ENCODE measurements at places on chromosomes 13 and 19.

GRCh38 chr19:19866611-19867248 is 1.0 kb downstream of the ZNF253 start:
- peak; percentile 9 for DNase-seq

- DNase-seq = no peak
Observed at GRCh38 chr13:20131057-20131832, 29.6 kb downstream of the GJA3 start.

DNA sequence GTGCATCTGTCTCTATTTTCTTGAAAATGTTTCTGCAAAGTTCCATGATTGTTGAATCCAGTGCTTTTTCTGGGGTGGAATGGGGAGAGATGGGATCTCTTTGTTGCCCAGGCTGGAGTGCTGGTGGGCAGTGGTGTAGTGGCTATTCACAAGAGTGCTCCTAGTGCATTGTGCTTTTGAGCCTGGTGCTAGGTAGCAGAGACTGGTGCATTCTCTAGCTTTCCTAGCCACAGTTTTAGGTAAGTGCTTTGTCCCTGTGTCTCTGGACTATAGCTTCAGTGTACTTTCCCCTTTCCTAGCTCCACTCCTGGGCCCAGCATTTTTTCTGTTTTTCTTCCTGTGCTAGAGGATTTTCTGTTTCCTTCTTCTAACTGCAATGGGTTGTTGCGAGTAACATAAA is 825.6 kb downstream of the SLITRK6 start:
- DNase-seq = no peak

- no peak for DNase-seq
Observed at GRCh38 chr19:5873617-5874199, 3.4 kb upstream of the FUT5 start.

GRCh38 chr13:67740871-67741535 is 510.9 kb upstream of the PCDH9 start:
- DNase-seq = no peak

DNA sequence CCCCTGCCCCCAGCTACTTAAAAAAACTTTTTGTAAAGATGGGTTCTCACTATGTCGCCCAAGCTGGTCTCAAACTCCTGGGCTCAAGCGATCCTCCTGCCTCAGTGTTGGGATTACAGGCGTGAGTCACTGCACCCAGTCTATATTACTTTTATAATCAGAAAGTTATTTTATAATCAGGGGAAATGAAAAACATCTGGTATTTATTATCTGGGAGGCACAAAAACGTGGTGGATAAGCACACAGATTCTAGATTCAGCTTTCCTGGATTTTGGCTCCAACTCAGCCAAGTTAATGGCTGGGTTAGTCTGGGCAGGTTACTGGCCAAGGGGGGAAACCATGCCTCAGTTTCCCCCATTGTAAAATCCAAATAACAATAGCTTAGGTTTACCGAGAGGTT is 24.7 kb downstream of the KEAP1 start:
- peak; percentile 5 for DNase-seq

DNA sequence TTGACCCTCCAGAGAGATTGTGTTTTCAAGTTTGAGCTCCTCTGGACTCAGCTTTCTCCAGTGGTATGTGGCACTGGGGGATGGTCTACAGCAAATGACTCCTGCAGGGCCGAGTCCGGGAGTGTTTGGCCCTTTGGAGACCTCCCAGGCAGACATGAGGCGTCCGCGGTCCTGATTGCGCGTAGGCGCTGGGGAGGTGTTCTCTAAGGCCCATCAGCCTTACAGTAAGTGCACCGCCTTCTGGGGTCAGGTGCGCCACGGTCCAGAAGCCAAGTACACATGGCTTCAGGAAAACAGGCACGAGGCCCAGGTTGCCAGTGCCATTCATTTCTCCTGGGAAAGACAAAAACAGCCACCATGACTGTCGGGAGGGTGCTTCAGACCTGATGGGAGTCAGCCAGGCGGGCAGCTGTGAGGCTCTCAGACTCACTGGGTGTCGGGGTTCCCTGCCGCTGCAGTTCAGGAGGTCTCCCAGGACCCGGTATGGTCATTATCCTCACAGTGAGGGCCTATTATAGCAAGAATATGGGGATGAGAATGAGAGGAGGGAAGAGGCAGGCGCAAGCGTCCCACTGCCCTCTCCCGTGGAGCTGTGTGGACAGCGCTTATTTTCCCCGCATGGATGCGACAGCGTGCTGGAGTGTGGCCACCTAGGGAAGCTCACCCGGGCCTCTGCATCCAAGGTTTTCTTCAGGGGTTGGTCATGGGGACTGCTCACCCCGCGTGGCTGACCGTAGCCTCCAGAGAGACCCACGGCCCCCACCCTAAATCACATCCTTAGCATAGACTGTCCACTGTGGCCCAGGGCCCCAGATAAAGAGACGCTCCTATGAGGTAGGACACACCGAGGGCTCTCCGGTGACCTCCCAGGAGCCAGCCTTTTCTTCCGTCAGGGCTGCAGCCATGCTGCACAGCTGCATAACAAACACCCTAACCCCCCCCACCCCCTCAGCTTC is 21.8 kb downstream of the CCDC8 start:
- DNase-seq = no peak

DNA sequence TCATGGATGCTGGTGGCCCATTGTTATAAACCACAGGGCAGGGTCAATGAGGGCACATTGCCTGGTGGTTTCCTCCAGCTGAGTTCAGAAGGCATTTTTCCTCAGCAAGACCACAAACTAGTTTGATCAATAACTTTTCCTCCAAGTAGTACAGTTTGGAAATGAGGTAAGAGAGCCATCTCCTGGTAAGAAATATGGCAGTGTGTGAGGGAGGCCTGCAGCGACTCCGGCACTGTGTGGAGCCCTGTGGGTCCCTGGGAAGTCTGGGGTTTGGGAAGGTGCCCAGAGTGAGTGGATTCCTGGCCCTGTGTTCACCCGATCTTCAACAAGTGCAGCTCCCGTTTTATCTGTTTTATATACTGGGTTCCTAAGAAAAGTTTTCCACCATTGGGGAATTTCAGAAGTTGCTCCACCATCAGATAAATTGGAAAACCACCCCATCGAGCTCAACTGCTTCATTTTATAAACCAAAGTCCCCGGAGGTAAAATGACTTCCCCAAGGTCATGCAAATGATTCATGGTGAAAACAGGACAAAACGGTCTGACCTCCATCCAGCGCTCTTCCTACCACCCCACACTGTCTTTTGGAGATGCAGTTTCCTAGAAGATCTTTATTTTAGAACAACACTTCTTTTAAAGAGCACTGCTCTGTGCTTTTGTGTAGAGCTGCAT is 148.4 kb downstream of the KATNAL1 start:
- DNase-seq = peak; percentile 79

DNA sequence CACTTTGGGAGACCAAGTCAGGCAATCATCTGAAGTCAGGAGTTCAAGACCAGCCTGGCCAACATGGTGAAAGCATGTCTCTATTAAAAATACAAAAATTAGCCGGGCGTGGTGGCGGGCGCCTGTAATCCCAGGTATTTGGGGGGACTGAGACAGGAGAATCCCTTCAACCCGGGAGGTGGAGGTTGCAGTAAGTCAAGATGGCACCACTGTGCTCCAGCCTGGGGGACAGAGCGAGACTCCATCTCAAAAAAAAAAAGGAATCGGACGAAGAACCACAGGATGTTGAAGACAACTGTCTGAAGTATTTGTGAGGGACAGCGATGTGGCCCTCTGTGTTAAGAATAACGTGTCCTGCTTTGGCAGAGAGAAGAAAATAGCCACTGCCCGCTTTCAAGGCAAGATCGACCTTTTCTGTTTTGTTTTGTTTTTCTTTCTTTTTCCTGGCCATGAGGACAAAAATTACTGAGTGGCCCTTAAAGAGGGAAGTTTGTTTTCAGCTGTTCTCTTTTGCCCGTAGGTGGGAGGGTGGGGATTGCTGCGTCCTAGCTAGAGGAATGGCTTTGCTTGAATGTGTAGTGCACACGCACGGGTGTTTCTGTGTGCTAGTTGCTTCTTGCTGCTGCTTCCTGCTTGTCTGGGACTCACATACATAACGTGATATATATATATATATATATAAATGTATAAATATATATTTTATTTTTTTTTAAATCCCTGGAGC is 6.2 kb upstream of the PRKCG start:
- DNase-seq = no peak

GRCh38 chr13:67806796-67807195 is 576.7 kb upstream of the PCDH9 start:
- DNase-seq = no peak

GRCh38 chr13:99217461-99218110 is 16.9 kb downstream of the UBAC2 start:
- no peak for DNase-seq

DNA sequence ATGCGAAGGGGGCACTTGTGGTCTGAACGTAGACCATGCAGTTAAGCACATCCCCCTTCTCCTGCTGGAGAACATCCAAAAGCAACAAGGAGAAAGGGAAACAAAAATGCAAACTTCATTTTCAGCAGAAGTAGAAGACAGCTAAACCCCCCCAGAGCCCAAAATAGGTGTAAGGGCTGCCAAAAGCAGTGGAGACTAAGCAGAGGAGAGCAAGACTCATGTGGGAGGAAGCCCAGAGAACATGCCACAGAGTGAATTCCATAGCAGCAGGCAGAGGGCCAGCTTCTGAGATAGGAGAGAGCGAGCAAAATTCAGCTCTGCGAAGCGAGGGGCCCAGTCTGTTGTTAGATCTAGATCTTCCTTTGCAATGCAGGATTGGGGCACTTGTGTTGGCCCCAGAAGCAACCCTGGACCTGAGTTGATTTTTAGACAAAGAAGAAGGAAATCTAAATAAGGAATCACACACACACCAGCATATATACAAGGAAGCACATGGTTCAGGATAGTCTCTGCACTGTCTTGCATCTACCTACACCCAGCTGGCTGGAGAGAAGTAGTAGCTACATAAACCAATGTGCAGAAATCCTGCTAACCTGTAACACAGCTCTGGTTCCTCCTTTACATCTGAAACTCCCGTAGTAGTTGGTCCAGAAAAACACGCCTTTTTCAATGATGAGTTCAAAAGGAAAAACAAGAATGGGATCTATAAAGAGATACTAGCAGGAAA is 199.6 kb downstream of the SPRY2 start:
- peak; percentile 69 for DNase-seq

DNA sequence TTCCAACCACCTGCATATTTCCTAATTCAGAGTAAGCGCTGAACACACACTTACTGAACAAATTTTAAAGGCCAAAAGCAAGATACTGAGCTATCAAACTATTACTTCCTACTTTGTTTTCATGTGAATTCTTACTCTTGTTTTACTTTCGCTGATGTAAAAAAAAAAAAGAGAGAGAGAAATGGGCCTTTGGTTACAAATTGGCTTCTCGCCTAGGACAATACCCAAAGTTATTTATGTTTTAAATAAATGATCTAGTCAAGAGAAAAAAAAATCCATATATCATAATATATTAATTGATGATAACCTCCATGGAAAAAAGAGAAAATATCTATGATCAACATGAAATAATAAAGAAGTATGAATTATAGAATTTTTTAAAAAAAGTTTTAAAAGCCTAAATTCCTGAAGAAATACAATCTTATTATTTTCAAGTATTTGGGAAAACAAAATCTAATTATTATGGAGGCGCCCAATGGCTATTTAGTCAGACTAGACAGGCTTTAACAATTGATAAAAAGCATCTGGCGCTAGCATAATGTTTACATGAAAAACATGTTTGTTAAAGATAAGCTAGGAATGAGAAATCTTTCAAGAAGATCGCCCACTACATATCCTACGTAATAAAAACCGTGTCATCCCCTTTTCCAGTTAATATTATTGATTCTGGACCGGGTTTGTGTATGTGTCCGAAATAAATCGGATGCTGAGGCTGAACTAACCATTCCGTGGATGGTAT is 9.0 kb downstream of the COL4A1 start:
- no peak for DNase-seq

GRCh38 chr13:28534210-28534609 is 39.3 kb upstream of the FLT1 start:
- DNase-seq = no peak

DNA sequence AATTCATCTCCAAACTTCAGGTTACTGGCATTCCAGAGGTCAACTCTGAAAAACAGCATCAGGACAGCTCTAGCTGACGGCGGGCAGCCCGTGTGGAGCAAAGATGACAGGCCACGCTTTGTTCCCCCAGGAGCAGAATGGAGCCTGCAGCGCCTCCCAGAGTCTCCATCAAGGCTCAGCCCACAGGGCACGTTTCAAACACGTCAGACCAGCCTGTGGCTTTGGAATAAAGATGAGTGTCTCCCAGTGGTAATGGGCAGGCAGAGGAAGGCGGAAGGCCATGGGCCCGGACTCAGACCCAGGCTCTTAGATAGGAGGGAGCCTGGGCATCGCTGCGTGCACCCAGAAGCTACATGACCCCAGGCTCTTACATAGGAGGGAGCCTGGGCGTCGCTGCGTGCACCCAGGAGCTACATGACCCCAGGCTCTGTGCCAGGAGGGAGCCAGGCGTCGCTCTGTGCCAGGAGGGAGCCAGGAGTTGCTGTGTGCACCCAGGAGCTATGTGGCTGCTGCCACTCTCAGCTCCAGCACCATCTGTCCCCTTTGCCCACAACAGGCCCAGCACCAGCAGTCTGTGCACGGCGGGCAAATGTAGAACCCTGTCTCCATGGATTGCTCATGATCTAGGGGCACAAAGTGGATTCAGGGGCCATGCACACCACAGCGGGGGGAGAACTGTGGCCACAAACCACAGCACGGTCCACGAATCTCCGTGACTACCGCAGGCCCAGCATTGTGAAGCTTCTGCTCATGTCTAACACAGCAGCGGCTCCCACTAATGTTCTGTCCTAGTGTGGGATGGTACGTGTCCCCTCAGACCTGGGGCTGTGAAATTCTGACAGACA is 47.8 kb upstream of the C13orf46 start:
- DNase-seq = no peak

- DNase-seq = no peak
Observed at GRCh38 chr19:41930926-41931592, 2.8 kb upstream of the ERFL start.

- no peak for DNase-seq
Observed at GRCh38 chr13:64810750-64811149, 2419.4 kb downstream of the PCDH9 start.

DNA sequence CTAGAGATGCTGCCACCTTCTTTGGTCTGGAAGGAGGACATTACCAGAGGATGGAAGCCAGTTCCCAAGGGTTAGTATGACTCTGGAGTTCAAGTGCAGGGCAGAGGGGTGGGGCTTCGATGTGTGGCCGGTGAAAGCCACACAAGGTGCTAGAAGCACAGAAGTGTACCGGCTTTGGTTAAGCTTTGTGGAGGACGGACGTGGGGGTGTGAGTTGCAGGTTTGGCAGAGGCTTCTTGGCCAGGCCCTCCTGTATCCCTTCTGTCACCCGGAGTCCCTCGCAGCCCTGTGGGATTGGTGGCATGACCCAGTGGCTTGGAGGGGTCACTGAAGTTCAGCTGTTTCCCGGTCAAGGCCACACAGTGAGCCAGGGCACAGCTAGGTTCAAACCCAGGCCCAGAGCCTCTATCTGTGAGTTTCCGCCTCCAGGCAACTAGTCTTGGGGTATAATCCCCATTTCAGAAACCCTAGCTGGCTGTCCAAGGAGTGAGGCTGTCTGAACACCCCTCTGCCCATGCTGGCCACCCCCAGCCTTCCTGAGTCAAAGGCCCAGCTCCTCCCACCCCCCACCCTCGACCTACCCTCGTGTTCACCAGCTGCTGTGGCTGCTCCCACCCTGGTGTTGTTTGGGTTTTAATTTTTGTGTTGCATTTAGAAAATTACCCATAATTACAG is 4.6 kb upstream of the SSBP4 start:
- DNase-seq = no peak

Data from AG08396 (cell line).